HEK293T (cell line): ENCODE measurements at places on chromosomes 13 and 19.

- DNase-seq = no peak
Measured at GRCh38 chr13:67299072-67299635, 69.0 kb upstream of the PCDH9 start.

DNA sequence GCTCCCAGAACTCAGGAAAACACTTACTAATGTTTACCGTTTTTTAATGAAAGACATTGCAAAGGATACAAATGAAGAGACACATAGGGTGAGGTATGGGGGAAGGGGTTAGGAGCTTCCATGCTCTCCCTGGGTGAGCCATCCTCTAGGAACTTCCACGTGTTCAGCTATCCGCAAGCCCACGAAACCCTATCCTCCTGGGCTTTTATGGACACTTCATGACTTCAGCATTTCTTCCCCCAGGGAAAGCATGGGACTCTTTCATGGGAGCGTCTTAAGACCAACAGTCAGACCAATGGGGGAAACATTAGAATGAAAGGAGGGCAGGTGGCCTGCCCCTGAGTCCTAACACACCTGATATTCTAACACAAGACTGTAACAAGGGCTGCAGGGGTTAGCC, 6.6 kb upstream of the ESD start:
- DNase-seq = no peak

- no peak for DNase-seq
Measured at GRCh38 chr13:80844164-80844563, 503.2 kb upstream of the SPRY2 start.

DNA sequence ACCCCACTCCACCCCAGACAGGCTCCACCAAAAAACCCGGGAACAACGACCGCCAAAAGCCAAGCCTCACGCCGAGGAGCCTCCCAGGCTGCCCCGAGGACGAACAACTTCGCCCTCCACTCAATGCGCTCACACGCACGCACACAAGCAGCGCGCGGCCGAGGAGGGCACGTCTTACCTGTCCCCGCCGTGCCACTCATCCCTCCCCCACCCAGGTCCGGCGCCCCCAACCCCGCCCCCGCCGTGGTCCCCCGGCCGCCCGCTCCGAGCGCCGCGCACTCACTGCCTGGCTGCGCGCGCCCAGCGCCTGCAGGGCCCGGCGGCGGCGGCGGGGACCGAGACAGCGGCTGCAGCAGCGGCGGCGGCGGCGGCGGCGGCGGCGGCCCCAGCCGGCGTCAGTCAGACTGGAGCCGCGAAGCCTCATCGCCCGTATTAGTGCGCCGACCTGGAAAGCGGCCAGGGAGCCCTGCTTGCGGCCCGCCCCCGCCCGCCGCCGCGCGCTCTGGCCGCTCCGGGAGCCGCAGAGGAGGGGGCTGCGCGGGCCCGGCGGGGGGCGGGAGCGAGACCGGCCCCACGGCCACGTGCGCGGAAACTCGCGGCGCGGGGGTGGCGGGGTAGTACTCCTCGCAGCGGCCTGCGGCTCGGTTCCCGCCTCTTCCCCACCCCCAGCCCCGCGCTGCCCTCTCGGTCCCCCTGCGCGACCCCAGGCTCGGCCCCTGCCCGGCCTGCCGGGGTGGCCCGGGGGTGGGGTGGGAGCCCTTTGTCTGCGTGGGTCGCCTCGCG, at the start of gene SMAD9:
Gene SMAD9, minus strand, starts transcription at position 406 of the 783 bp plus-strand sequence. CDS start 40,549 bp downstream, outside the sequence.
- peak; percentile 70 for DNase-seq

GRCh38 chr19:4233282-4233853, 4.0 kb downstream of the EBI3 start:
- DNase-seq = peak; percentile 70

DNA sequence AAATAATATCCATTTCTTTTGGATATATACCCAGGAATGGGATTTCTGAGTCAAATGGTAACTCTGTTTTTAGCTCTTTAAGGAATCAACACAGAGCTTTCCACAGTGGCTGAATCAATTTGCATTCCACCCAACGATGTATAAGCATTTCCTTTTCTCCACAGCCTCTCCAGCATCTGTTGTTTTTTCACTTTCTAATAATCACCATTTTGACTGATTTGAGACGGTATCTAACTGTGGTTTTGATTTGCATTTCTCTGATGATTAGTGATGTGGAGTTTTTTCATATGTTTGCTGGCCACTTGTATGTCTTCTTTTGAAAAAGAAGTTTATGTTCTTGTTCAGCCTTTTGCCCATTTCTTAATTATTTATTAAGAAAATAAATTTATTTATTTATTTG, 352.2 kb upstream of the OBI1 start:
- no peak for DNase-seq

GRCh38 chr13:103328899-103329298, 262.7 kb upstream of the SLC10A2 start:
- DNase-seq = no peak

DNA sequence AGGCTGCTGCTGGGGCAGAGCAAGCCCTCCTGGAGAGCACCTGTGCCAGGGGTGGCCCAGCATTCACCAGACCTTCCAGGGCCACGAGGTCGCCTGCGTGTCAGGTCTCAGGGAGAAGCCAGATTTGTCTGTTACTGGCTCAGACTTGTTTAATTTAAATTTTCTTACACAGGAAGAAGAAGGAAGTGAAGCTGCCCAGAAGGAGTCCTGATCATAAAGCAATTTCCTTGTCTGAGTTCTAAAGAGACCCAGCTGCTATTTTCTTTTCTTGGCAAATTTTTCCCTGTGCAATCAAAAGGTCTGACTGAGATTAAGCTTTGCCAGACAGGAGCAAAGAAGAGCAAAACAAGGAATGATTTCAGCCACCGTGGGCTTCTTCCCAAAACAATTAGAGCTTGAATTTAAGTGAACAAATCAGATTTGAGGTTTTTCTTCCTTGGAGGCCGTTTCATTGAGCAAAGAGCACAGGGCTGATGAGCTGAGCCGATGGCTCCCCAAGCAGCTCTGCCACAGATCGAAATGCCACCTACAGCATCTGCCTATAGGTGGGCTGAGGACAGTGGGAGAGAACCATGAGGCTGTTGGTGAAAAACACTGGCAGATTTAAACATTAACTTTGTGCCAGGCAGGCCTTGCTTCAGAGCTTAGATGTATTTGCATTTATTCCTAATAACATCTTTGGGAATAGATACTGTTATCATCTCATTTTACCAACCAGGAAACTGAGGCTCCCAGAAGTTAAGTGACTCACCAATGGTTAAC, 40.1 kb downstream of the HSPH1 start:
- DNase-seq = no peak

DNA sequence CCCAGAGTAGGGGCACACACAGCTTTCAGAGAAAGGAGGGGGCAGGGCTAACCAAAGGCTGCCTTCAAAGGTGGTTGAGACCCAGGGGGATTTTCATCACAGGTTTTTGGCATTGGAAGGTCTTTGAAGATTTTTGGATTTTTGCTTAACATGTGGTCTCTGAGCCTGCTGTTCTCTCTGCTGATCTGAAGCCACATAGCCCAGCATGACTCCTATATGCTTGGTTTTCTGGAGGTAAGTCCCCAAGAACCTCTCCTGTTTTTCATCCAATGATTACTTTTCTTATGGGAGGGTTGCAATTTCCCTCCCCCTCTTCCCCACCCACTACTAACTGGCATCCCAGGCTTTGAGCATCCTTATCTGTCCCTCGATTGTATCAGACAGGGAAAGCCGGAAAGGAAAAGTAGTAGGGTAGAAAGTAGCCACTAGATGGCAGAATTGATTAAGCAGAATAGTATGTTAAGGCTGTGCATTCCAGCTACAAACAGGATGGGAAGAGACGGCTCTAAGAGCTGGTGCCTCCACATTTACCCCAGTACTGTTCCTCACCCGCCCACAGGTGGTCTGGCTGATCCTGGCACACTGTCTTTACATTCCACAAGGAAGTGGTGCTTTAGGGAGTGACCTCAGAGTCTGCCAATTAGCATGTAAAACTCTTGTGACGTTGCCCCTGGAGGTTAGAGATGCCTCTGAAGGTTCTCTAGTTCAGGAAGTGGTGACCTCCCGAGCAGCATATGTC, 218.9 kb upstream of the EDNRB start:
- DNase-seq = peak; percentile 83

GRCh38 chr19:3149526-3150505, 14.0 kb downstream of the GNA15 start:
- no peak for DNase-seq

- no peak for DNase-seq
Measured at GRCh38 chr19:3513229-3514140, 7.4 kb downstream of the FZR1 start.

DNA sequence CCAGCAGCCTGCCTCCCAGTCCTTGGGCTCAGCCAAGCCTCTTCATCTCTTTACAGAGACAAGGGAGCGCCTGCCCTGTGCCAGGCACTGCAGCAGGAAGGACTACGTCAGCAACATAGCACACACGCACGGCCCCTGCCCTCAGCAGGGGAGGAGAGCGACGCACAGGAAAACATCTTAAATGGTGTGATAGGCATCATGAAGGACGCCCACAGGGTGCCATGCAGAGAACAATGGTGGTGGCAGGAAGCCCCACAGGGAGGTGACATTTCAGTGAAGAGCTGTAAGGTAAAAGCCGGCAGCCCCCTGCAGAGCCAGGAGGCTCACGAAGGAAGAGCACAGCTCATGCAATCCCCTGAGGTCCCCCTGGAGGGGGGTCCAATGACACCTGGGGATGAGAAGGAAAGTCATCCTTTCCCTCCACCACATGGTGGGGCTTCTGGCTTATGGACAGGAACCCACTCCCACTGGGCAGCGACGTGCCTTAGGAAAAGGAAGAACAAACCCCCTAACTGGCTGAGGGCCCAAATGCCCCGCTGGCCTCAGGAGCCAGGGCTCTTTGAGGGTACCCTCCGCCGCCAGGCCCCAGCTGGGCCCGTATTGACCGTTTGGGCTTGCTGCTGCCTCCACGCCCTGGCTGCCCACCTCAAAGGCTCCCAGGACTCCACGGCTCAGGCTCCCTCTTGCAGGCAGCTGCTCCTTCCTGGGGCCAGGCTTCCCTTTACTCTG, 37.3 kb upstream of the C13orf42 start:
- no peak for DNase-seq

DNA sequence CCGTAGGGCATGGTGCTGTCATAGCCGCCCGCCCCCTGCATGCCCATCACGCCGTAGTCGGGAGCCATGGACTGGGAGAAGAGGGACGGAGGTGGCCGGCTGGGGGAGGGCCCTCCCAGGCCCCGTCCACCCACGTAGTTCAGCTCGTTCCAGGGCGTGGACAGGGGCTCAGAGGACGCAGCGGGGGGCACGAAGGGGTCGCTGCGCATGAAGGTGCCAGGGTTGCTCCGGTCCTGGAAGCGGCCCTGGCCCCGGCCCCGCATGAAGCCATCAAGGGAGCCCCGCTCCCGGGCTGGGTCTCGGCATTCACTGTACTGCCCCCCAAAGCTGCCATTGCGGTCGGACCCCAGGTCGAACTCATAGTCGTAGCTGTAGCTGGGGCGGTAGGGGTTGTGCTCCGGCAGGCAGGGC, 6.7 kb downstream of the AKAP8 start:
- no peak for DNase-seq

- DNase-seq = no peak
Measured at GRCh38 chr13:94758436-94758960, 46.2 kb upstream of the SOX21 start.

GRCh38 chr13:106417467-106418110, 117.9 kb downstream of the EFNB2 start:
- no peak for DNase-seq

- no peak for DNase-seq
Measured at GRCh38 chr19:58514564-58515022, 2.8 kb upstream of the SLC27A5 start.
